ENCODE measurements at places on chromosomes 1 and 21. TPM values are rescaled to one million over a fixed set of nuclear protein-coding genes. Genes with fewer than 3 reads are reported as not detected.
A peak's percentile ranks its signal among the peaks of the same experiment; 100 is the strongest.

DNA sequence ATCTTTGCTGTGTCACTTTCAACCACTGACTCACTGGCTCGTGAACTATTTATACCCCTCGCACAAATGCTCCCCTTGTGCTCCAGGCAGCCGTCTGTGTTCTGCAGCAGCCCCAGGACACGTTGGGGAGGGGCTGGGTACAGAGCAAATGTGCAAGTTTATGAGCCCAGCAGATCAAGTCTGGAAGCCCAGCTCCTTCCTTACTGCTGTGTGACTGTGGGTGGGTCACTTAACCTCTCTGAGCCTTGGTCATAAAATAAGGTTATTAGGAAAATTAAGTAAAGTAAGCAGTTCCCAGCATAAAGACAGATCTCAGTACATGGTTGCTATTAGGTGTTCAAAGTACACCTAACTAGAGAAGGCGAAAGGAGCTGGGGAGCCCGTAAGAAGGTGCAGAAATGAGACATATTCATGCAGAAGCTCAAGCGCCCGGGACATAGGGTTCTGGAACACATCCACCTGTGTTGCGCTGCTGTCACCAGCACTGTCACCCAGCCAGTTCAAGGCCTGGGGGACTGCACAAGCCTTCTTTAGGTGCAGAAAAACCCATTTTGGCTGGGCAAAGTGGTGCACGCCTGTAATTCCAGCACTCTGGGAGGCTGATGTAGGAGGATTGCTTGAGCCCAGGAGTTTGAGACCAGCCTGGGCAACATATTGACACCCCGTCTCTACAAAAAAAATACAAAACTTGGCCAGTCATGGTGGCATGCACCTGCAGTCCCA, 13.8 kb downstream of the EFHD2 start:
- DNase-seq = no peak

Gene LORICRIN
- total RNA-seq = not detected

DNA sequence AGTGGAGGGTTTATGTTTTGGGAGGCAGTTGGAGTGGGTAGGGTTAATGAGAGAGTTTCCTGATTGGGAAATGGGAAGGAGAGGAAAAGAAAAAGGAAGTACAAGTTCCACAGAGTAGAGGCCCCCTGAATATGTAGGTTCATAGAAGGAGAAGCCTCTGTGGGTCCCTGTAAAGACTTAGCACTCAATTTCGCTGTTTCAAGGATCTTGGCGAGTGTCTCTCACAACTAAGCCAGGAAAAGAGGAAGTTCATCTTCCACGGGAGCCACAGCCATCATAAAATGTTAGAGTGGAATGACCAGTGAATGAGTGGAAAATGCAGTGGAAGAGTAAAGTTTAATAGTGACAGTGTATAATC, 17.4 kb upstream of the DPYD start:
- DNase-seq = no peak

GRCh38 chr1:98086796-98087441, 166.1 kb upstream of the DPYD start:
- DNase-seq = no peak

DNA sequence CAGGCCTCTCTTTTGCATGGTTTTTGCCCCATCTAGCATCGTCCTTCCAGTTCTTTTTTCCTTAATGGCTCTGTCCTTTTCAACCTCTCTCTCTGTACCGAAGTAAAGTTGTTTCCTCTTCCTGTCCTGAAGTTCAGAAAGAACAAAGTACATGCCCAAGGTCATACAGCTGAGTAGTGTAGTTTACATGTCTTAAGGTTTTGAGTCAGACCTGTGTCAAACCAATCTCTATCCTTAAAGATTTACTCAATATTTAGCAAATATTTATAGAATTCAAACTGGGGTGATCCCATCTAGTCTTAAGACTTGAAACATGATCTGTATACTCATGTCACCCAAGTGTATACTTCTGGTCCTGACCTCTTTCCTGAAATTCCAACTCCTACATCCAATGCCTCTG, 118.7 kb upstream of the SGIP1 start:
- DNase-seq = no peak

DNA sequence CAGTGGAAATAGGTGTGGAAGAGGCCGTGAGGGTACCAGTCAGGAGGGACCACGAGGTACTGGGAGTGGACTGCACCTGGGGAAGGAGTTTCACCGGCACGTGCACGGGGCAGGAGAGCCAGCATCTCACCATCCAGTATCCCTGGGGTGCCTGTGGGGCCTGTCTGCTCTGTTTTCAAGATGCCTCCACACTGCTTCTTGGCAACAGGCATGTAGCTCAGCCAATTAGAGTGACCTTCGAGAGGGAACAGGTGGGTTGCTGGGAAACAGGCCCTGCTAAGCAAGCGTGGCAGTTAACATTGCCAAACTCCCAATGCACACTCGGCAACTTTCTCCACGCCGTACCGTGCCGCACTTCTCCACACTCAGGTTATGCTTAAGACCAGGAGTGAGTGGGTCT, 17.7 kb downstream of the KCNC4 start:
- DNase-seq = peak; percentile 29

DNA sequence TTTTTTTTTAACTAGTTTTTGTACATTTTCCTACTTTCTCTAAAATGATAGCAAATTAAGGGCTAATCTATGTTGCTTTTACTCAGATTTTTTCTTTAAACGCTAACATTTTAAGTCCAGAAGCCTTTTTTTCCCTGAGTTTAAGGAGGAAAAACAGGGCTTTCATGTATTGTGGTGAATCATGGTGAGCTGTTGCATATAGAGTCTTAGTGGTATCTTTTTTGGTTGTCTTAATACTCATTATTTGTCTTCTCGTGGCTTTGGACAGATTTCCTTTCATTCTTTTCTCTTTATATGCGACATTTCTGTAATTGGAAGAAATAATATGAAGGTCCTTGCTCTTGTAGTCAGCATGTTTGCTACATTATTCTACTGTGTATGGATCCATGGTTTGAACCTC, 1015.6 kb downstream of the PLA2G4A start:
- DNase-seq = no peak

DNA sequence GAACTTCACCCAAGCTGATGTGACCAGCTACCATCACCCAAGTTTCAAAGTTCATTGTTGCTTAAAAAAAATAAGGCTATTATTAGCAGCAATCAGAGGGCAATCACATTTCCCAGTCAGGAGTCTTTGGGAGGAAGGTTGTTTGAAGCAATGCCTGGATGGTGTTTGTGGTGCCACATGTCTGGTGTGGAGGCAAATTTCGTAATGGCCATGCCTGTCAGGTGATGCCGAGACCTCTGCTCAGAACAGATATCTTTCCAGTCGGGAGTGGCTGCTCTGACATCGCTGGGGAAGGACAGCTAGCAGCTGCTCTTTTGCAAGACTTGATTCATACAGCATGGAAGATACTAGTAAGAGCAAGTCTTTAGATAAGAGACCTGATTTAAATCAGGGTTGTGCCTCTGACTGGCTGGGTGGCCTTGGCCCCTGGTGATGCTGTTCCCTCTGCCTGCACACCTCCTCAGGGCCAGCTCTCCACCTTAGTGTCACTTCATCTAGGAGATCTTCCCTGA, 187.8 kb upstream of the JUN start:
- peak; percentile 94 for DNase-seq

Gene AADACL3
- total RNA-seq = not detected

GRCh38 chr1:87136607-87137341, 191.9 kb upstream of the LMO4 start:
- DNase-seq = no peak

DNA sequence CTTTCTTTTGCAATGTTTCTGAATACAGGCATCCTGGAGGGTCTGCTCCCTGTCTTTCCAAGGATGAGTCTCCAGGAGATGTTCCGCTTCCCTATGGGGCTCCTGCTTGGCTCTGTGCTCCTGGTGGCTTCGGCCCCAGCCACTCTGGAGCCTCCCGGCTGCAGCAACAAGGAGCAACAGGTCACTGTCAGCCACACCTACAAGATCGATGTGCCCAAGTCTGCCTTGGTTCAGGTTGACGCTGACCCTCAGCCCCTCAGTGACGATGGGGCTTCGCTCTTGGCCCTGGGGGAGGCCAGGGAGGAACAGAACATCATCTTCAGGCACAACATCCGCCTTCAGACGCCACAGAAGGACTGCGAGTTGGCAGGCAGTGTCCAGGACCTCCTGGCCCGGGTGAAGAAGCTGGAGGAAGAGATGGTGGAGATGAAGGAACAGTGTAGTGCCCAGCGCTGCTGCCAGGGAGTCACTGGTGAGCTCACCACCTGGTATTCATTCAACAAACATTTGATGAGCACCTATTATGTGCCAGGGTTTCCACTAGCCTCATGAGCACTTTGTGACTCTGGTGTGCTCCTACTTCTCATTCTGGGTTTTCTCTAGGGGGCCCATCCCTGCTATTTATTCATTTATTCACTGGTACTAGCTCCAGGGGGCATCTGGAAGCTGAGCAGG, 9.9 kb downstream of the TNN start:
- DNase-seq = no peak

- peak; percentile 43 for DNase-seq
These were observed 6.2 kb upstream of the AGTRAP start for GRCh38 chr1:11729498-11730428.

Gene SPRR5
- total RNA-seq = not detected

Gene COP1
- 29.7 TPM for total RNA-seq

- no peak for DNase-seq
These were observed 4.6 kb upstream of the FOXE3 start for GRCh38 chr1:47411436-47411835.

DNA sequence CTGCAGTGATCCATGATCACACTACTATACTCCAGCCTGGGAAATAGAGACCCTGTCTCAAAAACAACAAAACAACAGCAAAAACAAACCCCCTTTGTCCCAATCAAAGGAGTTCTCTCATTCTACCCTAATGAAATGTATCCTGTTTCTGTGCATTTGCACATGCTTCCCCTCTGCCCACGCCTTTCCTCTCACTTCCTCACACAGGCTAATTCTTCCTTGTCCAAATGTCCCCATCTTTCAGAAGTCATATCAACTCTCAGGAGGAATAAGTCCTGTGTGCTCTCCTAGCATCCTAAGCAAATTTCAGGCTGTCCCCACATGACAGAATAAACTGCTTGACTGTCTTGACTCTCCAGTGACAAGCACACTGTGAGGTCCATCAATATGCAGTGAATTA, 8.1 kb upstream of the ATP1B1 start:
- no peak for DNase-seq

- DNase-seq = no peak
These were observed 17.2 kb downstream of the RBM15 start for GRCh38 chr1:110356379-110356778.

DNA sequence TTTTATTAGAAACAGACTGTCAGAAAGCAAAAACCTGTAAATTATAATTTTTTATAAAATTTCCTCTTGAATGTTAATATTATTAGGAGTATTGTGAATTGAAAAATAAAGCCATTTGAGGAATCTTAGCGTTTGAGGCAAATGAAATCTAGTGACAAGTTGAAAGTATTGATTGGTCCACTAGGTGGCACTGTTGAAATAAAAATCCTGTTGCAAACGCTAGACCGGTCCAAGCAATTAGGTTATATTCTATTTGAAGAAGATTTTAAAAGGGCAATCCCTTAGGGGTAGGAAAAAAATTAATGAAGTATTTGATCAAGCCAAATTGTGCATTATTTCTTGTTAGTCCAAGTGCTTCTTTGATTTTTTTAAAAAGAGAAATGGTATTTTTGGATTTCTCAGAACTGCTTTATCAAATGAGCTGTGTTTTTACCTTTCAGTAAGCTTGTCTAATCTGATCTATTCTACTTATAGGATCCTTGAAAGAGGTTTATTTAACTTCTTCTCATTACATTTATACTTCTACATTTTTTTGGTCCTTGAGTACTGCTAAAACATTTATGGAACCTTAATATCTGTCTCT, 57.7 kb downstream of the ATG4C start:
- peak; percentile 3 for DNase-seq

Gene CLDN14
- not detected for total RNA-seq
